ENCODE measurements at places on chromosomes 7 and 10. TPM values are rescaled to one million over a fixed set of nuclear protein-coding genes. Genes with fewer than 3 reads are reported as not detected.

GRCh38 chr10:30997536-30998235 lies 34.0 kb downstream of the ZNF438 start:
- no peak for DNase-seq

DNA sequence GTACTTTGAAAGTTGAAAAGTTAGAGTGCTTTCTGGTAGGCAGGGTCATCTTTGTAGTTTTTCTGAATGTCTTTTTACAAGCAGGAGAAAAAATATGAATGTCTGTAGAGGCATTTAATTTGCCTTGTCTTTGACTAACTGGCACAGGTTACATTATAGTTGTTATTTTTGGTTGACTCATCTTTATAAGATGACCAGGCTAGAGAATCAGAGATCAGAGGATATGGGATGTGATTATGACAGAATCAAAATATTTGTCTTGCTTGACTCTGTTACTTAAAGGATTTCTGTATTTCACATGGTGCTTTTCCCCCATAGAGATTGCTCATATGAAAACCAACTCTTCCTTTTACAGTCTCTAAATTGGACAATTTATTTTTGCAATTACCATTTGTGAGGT lies 2.4 kb downstream of the ZMYND11 start:
- no peak for DNase-seq

- DNase-seq, result no peak
Measured at GRCh38 chr10:18079665-18080295, 60.4 kb upstream of the CACNB2 start.

- DNase-seq, result peak; percentile 100
Measured at GRCh38 chr7:25862261-25863004, 289.6 kb upstream of the NFE2L3 start.

DNA sequence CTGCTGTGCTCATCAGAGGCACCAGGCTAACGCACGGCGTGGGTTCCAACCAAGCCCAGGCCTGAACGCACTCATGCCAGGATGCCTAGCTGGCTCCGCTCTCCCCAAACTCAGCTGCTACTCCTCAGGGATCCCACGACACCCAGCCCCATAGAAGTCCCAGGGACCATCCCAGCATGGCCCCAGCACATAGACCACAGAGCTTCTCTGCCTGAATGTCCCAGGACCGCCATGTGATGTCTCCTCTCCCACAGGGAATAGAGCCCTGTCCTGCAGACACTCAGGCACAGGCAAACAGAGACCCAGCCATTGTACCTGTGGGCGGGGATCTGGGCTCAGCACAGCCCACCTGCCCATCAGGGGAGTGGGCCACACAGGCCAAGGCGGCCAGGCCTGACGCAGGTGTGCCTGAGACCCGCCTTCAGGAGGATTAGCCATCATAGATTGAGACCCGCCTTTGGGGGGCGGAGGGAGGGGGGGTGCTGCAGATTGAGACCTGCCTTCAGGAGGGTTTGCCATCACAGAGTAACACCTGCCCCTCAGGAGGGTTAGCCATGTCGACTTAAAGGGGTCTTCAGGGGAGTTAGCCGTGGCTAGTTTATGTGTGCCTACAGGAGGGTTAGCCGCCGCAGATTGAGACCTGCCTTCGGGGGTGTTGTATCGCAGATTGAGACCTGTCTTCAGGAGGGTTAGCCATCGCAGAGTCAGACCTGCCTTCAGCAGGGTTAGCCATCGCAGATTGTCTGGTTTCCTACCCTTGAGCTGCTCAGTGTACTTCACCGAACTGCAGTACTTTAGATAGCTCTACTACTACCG lies 29.0 kb downstream of the RASGEF1A start:
- DNase-seq, result no peak

GRCh38 chr10:30556189-30556588 lies 73.4 kb downstream of the LYZL2 start:
- no peak for DNase-seq

- no peak for DNase-seq
Measured at GRCh38 chr7:116439005-116439404, 60.5 kb upstream of the CAV2 start.

DNA sequence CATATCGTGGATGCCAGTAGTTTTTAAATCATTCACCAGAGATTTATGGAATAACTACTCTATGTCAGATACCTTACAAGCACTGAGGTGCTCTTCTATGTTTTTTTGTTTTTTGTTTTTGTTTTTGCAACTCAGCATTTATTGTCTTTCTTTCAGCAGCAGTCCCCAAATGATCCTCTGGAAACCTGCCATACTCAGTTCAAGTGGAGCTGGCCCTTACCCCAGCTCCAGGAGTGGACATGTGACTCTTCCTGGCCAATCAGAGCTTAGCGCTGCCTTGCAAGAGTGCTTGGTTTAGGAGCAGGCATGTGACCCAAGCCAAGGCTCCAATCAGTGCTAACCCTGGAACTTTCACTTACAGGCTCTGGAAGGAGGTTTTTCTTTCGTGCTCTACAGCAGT lies 356.6 kb upstream of the ZMIZ1 start:
- no peak for DNase-seq

DNA sequence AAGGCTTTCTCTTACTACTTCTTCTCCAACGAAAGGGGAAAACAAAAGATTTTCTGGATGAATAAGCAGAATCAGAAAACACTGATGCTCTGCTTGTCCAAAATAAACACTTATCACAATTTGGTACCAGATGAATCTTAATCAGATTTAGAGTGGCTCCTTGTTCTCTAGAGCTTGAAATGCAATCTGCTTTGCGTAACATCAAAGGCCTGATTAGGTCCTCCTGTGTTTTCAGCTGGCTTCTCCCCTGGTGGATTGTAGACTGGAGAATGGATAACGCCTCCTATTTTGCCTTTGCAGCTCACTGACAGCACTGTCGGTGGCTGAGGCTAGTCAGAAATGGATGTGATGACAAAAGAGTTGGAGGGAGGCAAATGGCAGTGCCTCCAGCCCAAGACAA lies 91.2 kb downstream of the FAM13C start:
- DNase-seq, result no peak

DNA sequence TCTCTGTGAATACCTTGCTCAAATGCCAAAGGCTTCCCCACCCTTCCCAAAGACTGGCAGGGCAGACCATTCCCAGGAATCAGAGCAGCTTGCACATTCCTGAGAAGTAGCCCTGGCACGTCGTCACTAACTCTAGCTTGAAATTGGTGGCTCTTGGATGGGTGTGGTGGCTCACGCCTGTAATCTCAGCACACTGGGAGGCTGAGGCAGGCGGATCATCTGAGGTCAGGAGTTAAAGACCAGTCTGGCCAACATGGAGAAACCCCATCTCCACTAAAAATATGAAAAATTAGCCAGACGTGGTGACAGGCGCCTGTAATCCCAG lies 108.2 kb upstream of the MPP7 start:
- no peak for DNase-seq

DNA sequence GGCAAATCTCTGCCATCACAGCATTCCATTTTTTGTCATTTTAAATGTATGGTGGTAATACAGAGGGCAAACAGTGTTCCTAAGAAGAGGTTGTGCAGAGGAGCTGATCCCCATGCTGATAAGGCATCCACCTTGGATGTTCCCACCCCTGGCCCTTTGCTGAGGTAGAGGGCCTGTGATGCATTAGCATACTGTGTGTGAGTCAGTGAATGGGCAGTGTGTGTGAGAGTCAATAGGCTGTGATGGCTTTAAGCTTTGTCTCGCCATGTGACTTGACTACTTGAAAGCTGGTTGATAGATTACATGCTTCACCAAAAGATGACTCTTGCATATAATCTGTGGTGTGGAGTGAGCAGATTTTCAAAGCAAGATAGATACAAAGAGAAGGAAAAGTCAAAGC lies 81.3 kb downstream of the INSYN2A start:
- no peak for DNase-seq

DNA sequence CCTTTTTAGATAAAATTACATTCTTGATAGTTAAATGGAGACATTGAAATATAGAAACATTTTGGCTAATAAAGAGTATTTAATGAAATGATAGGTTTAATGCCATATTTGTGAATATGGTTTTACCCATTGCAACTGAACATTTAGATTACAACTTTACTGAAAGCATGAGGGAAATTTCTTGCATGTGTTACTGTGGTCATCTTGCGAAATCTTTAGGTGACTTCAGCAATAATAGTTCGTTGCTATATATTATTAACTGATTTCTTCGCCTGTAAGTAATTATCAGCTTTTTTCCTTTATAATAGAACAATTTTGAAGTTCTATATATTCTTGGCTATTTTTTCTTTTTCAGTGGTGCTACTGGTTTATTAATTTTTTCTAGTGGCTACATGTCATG lies 83.2 kb downstream of the MLLT10 start:
- no peak for DNase-seq

- no peak for DNase-seq
Measured at GRCh38 chr10:69549959-69550358, 23.3 kb downstream of the NEUROG3 start.

DNA sequence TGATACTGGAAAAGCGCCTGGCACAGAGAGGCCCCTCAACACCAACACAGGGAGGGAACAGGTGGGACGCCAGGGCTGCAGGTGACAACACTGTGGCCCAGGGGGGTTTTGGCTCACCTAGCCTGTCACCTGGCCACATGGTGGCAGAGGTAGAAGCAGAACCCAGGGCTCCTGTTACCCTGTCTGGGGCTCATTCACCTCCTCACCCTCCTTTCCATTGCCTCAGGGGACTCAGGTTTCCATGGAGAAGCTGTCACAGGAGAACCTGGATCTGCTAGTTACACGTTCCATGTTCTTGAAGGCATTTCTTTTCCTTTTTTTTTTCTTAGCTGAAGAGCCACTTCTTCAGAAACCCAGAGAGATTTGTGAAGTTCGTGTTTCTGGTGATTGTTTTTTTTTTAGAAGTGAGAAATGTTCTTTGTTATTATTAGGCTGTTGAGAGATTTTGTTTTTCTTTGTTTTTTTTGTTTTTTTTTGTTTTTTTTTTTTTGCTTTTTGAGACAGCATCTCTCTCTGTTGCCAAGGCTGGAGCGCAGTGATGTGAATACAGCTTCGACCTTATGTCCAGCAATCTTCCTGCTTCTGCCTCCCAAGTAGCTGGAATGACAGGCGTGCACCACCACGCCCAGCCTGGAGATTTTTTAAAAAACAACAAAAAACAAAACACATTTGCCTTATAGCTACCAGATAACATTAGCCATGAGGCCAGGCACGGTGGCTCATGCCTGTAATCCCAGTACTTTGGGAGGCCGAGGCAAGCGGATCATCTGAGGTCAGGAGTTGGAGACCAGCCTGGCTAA lies 16.0 kb downstream of the DENND2A start:
- no peak for DNase-seq

- no peak for DNase-seq
Measured at GRCh38 chr7:21338728-21339164, 89.1 kb upstream of the SP4 start.

DNA sequence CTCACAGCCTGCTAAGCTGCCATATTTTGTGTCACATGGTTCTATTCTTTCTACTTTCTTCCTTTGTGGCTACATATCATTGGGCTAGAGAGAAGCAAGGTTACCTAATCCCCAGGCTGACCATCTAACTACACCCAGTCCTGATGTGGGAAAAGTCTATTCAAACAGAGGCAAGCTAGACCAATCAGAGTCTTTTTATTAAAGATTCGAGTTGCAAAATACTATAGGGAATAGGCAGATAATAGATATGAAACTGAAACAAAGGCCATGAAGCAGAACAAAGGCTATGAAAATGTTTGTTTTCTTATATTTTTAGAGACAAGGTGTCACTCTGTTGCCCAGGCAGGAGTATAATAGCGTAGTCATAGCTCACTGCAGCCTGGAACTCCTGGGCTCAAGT lies 36.7 kb downstream of the MTERF1 start:
- no peak for DNase-seq

DNA sequence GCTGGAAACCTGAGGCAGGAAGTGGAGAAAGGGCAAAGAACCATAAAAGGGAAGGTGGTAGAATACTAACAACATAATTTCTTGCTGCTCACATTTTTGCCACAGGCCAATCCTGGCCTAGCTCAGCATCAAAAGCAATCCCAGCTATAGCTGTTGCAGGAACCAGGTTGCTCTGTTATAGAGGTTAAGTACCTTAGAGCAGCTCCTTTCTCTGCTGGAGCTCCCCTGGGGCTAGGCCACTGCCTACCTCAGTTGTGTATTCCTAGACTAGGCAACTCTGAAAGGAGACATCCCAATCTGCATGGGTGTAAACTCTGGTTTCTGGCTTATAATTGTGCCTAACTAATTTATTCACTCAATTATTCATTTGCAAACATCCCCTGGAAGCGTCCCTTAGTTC lies 108.4 kb downstream of the ZNF365 start:
- DNase-seq, result no peak

- no peak for DNase-seq
Measured at GRCh38 chr7:92489634-92490033, 11.9 kb upstream of the ERVW-1 start.

GRCh38 chr10:549391-549790 lies 140.1 kb downstream of the DIP2C start:
- DNase-seq, result peak; percentile 43

DNA sequence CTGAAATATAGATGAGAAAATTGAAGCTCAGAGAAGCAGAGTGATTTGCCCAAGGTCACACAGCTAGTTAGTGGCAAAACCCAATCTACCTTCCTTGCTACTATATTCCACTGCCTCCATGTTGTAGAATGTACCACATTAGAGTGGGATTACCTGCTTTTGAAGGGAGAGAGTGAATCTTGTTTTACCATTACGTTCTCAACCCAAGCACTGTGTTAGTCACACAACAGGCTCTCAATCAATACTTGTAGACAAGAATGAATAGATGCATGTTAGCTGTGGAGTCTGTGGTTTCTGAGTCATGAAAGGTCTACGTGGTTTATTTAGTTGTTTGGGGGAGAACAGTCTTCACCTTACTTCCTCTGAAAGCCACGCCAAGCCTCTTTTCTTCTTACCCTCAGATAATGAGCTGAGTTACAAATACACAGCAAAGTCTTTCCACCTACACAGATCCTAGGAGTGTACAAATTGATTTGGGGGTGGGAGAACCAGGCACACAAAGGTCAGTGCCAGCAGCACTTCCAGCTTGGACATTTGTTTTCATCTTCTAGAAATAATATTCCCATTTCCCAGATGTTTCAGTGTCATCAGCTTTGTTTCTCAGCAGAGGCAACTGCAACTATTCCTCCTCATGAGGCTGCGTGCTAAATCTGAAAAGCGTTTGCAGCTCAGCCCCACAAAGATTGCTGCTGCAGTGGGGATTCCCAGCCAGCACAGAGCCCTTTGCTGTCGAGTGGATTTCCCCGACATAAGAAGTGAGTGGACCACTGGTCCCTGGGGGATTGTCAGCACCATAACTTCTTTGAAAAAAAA lies 71.5 kb upstream of the ADO start:
- DNase-seq, result no peak

GRCh38 chr10:128274938-128275337 lies 148.7 kb upstream of the MKI67 start:
- peak; percentile 63 for DNase-seq

Gene PIK3CG
- 3.2 TPM for total RNA-seq

Gene CLDN12
- 12.8 TPM for total RNA-seq

Gene COL13A1
- 1.3 TPM for total RNA-seq

Gene RPEL1
- total RNA-seq, result not detected

Gene CFAP70
- total RNA-seq, result 1.9 TPM

Gene FAM25A
- total RNA-seq, result 755 TPM

Gene TAS2R41
- not detected for total RNA-seq

Gene ACBD7
- total RNA-seq, result not detected

Gene ATG9B
- total RNA-seq, result 67.6 TPM

Gene PILRA
- total RNA-seq, result 2.4 TPM

Gene PON1
- not detected for total RNA-seq

All from lower leg skin (tissue), 4 donors.